Lower lobe of right lung (tissue), 2 donors: ENCODE measurements at places on chromosomes 2 and 18. TPM values are rescaled to one million over a fixed set of nuclear protein-coding genes. Genes with fewer than 3 reads are reported as not detected.

- no peak for DNase-seq
These were observed 898.2 kb downstream of the NRXN1 start for GRCh38 chr2:50133766-50134165.

DNA sequence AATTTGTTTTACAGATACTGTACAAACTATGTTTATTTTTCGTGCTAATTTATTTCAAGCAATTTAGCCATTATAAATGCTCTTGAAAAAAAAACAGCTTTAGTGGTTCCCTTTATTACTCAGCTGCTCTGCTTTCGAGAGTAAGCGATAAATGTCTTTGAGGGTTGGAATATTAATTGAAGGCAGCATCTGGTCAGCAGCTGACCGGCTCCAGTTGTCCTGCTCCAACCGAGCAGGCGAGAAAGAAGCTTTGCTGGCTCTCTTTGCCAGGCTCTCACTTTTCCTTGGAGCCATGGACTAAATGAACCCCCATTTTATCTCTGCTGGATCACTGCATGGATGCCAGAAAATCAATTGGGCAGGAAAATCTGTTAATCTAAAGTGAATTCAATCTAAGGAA lies 147.4 kb downstream of the LNPK start:
- DNase-seq, result no peak

GRCh38 chr18:7520200-7520785 lies 46.8 kb upstream of the PTPRM start:
- DNase-seq, result no peak

- no peak for DNase-seq
These were observed 115.4 kb downstream of the KYNU start for GRCh38 chr2:142992840-142993239.

DNA sequence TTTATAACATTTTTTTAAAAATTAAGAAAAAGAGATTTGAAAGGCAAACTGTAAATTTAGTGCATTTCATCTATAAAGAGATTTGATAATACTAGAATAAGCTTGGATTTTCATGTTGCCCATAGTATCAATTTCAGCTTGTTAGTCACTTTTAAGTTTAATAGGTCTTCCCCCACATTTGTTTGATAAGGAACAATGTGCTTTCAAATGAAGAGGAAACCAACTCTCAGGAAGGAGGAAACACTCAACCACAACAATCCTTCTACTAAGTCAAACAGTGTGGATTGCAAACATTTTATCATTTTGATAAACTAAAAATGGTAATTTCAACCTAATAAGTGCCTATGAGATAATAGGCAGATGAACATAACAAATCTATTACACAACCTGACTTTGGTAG lies 397.1 kb upstream of the CDH20 start:
- no peak for DNase-seq

GRCh38 chr2:188293601-188294351 lies 2.1 kb downstream of the GULP1 start:
- DNase-seq, result peak; percentile 55

Gene TFCP2L1
- 19.2 TPM for total RNA-seq

Gene SCYGR4
- total RNA-seq, result not detected

Gene IL1RL2
- not detected for total RNA-seq

Gene VWC2L
- not detected for total RNA-seq

Gene SH3BP4
- 36.8 TPM for total RNA-seq
